Activated T-helper 17 cell treated with anti-CD3 and anti-CD28 coated beads, Interleukin-2, amount 50 U/mL, for 72 hours (primary cell): ENCODE measurements at places on chromosomes 11 and 22.

DNA sequence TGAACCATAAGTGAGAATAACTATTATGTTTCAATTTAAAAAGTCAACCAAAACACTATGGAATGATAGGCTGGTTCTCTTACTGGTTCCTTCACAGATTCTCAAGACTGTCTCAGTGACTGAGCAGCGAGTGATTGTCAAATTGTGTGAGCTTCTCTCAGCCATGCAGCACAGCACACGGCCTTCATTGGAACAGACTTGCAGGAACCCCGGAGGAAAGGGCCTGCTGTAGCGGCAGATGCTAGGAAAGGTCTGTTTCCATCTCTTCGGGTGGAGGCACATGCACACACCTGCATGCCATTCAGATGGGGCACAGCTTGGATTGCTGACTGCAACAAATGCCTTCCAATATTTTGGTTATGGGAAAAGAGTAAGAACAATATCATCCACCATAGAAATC is 741.8 kb downstream of the OPCML start:
- H3K27ac ChIP-seq, result no peak overlapping the region
- H3K4me1 ChIP-seq, result no peaks in the 10 kb centered on the region
- ATAC-seq, result no peak

DNA sequence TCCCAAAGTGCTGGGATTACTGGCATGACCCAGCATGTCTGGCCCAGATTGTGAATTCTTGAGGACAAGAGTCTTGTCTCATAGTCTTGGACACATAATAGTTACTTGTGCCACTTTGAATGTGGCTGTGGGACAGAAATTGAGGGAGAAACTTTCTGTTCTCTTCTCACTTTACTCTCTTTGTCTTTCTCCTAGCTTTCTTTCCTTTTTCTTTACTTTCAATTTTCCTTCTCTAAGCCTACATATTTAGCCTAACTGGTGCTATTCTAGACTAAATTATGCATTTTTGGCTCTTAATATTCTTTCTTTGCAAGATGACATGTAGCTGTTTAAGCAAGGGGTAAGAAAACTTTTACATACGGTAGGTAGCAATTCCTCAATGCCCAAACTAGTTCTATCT is 33.2 kb downstream of the HORMAD2 start:
- ATAC-seq, result no peak
- no peak overlapping the region for H3K4me3 ChIP-seq
- peaks cover 7% of the 10 kb centered on the region for H3K4me1 ChIP-seq
- no peak overlapping the region for H3K27ac ChIP-seq
- no peaks in the 10 kb centered on the region for H3K36me3 ChIP-seq
- H3K27me3 ChIP-seq, result no peaks in the 10 kb centered on the region

DNA sequence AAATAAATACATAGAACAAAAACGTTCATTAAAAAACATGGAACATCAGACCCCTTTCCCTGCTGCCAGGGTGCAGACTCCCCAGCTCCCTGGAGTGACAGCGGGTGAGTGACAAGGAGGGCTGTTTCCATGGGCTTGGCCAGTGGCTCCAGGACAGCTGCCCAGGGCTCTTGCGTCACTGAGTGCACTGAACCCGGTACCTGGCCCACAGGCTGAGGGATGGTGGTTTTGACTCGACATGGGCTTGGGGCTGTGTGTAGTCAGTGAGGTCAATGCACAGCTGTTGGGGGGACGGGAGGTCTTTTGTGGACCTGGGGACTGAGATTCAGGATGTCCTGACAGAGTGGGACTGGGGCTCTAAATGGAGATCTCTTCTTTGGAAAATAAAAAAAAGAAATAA is 142.1 kb upstream of the B3GAT1 start:
- H3K4me3 ChIP-seq, result no peak overlapping the region
- ATAC-seq, result no peak
- peaks cover 6% of the 10 kb centered on the region for H3K27me3 ChIP-seq
- H3K36me3 ChIP-seq, result no peaks in the 10 kb centered on the region
- H3K27ac ChIP-seq, result no peak overlapping the region
- H3K4me1 ChIP-seq, result no peaks in the 10 kb centered on the region

GRCh38 chr11:2301631-2302305 is at the start of the genes C11orf21 and TSPAN32:
C11orf21 (minus strand) TSS chr11:2301918; CDS start chr11:2301808, 110 bp downstream.
TSPAN32 (plus strand) TSS chr11:2302013; CDS start chr11:2302150, 137 bp downstream.
- no peaks in the 10 kb centered on the region for H3K36me3 ChIP-seq
- H3K27ac ChIP-seq, result peak within 1 kb of the TSS; percentile 96
- peak within 1 kb of the TSS; percentile 97 for H3K4me3 ChIP-seq
- peak; percentile 86 for ATAC-seq
- H3K4me1 ChIP-seq, result peaks cover 25% of the 10 kb centered on the region
